Retina (tissue), 1 donor: ENCODE measurements at places on chromosomes 7 and 10.
A peak's percentile ranks its signal among the peaks of the same experiment; 100 is the strongest.

GRCh38 chr7:144399946-144400345, 3.5 kb downstream of the NOBOX start:
- DNase-seq, result no peak

DNA sequence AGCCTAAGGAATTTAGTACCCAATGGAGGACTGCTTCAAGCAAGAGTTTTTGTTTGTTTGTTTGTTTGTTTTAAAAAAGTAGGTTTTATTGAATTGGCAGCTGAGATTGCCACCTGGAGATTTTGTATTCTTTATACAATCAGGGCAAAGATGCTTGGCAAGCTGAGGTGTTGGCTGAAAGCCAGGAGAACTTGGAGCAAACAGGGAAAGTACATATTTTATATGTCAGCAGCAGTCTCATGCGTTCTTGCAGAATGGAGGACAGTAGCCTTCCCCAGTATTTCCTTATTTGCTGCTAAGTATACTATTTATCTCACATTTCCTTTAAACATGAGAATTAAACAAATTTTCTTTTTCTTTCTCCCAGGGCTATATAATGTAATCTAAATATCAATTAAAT, 22.6 kb upstream of the ICA1 start:
- DNase-seq, result no peak

DNA sequence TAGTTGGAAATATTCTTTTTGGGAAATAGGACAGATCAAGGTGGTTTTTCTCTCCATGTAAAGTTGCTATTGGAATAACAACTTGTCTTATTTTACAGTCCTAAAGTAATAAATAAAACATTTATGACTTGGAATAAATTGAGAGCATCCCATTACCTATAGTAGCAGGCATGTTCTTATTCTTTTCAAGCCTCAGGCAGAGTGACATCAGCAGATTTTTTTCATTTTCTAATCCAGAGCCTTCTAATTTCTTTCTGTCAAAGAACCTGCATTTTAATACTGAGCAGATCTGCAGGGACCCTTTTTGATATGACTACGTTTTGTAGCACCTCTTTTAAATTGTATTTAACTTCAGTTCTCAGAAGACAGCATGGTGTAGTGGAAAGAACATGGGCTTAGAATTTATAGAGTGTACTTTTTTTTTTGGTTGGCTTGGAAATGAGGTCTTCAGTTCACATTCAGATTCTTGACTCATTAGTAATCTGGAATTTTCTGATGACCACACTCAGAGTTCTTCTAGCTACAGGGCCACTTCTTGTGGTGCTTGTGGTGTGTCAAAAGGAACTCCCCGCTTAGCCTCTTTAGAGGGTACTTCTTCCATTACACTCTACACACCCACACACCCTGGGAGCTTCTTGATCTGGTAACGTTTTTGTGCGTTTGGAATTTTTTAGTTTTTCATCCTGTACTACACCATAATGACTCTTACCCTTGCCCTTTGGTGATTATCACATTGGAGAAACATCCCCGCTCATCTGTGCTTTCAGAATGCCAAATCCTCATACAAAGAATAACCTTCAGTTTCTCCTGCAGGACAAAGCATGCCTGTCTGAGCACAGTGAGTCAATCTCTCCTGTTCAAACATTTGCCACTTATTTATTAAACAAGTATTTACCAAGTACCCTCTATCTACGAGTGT, 34.6 kb downstream of the AGK start:
- no peak for DNase-seq

DNA sequence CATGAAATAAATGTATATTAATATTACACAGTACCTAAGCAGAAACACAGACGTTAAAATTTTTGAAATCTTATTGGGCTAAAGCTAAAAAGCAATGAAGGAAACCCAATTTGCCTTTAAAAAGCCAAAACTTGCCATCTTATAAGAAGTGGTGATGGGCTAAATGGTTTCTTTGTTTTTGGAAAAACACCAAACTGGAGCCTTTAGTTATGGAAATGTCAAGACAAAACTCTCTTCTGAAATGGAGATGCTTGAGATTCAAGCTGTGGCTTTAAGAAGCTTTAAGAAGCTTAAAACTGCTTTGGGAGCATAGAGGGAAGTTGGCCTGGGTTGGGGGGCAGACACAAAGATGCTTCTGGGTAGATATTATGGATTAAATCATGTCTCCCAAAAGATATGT, 277.0 kb downstream of the GFRA1 start:
- no peak for DNase-seq

GRCh38 chr7:137825489-137825888, 21.3 kb downstream of the DGKI start:
- DNase-seq, result no peak

DNA sequence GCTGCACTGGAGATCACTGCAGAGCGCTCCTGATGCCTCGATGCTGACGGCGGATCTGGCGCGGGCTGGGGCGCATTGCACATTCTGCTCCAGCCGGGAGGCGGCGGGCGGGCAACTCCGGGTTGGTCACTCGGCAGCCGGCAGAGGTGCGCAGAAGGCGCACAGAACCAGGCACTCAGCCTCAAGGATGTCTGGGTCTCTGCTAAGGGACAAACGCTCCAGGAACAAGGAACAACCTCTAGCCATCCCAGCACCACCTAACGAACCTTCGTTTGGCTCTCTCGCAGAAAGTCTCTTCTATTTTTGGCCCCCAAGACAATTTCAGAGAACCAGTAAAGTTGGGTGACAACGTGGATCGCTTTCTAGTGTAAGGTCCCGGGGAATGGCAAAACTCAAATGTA, 254.6 kb downstream of the OTUD1 start:
- DNase-seq, result peak; percentile 74
